Naive thymus-derived CD8-positive, alpha-beta T cell (primary cell): ENCODE measurements at places on chromosomes 2 and 18.

GRCh38 chr2:54261537-54261936, 5.5 kb upstream of the TSPYL6 start:
- DNase-seq: no peak

GRCh38 chr2:150888337-150888736, 373.3 kb downstream of the RBM43 start:
- DNase-seq: no peak

DNA sequence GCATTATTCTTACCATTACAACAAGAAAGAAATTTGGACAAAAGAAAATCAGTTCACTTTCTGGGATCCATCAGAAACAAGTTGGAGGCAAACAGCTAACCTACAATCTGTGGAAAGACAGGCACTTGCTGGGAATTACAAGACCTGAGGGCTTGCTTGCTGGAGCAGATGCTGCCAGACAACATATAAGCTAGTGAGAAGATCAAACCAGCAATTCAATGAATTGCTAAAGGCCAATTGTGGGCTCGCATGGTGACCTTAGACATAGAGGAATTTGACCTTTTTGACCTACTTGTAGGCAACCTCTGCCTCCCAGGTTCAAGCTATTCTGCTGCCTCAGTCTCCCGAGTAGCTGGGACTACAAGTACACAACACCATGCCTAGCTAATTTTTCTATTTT, 921.2 kb upstream of the CNTNAP5 start:
- no peak for DNase-seq

DNA sequence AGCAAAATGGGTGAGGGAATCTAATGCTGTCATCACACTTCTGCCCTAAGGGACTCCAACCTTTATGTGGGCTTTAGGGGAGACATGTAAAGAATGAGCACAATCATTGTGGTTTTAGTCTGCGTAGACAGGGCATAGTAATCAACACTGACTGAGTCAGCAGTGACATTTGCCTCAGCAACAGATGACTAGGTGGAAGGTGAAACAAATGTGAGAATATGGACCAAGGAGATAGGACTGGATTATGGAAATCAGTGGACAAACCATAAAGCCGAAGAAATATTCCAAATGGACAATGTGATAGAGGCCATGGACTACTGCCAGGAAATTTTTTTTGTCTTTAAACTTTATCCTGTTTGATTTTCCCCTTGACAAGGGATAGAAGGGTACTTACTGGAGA, 83.9 kb downstream of the PDK1 start:
- no peak for DNase-seq

DNA sequence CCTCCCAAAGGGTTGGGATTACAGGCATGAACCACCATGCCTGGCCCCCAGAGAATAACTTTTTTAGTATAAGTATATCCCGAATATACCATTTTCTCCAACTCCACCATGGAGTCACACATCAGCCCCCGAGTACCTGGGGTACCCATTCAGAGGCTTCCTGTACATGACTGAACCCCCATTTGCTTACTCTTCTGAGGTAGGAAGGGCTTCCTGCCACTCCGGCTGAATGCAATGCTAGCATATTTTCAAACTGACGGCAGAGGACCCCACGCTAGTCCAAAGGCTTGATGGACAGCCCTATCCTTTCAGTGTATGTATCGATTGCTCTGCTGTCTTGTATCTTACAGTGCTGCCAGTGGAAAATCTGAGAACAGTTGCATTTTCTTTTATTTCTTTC, 220.6 kb upstream of the SH3BP4 start:
- no peak for DNase-seq

GRCh38 chr18:53380063-53380639, 844.3 kb downstream of the MBD2 start:
- no peak for DNase-seq

- no peak for DNase-seq
These were observed 989.2 kb downstream of the CPS1 start for GRCh38 chr2:211545582-211545981.

- no peak for DNase-seq
These were observed 15.9 kb downstream of the GTF3C3 start for GRCh38 chr2:196783431-196784094.

- DNase-seq: no peak
These were observed 57.6 kb downstream of the MYOM1 start for GRCh38 chr18:3162181-3162580.

DNA sequence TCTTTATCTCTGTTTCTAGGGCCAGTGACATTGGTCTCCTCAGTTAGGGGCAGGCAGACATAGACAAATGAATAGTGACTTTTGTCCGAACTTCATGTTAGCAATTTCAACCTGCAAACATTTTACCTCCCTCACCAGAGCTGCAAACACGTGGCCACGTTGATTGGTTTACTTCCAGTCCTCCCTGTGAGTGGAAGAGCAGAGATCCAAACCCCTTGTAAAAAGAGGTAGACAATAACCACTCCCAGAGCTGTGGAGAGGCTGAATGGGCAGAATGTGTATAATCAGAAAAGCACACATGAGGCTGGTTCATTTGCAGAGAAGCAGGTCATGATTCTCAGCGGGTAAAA, 31.1 kb downstream of the CTIF start:
- no peak for DNase-seq

GRCh38 chr2:202306034-202306433, 40.5 kb downstream of the NOP58 start:
- DNase-seq: no peak

DNA sequence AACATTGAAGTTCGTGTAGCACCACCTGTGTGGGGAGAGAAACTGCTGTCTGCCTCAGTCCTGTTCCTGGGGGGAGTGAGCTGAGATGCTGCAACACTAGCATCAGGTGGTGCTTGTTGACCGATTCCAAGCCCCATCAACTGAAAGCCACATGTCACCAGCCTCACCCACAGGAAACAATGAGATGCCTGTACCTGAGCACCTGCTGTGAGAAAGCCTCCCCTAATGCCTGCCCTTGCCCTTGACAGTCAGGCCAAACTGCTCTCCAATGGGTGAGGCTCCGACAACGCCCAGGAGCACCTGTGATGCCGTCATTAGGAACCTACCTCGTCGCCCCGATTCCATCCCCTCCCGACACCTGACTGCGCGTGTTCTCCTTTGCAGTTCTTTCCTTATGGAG, 104.6 kb downstream of the SMC6 start:
- no peak for DNase-seq

- DNase-seq: no peak
These were observed 220.2 kb upstream of the SMAD7 start for GRCh38 chr18:49170925-49171505.

GRCh38 chr2:10467401-10467800, 19.3 kb upstream of the ODC1 start:
- DNase-seq: no peak
